Esophagus squamous epithelium (tissue), 5 donors: ENCODE measurements at places on chromosomes 16 and 17.

- no peak for DNase-seq
Measured at GRCh38 chr16:25097276-25097975, 14.1 kb upstream of the LCMT1 start.

GRCh38 chr16:78235876-78236275 is 136.4 kb downstream of the WWOX start:
- DNase-seq, result no peak

GRCh38 chr17:29089601-29090044 is 46.7 kb downstream of the PIPOX start:
- DNase-seq, result no peak

DNA sequence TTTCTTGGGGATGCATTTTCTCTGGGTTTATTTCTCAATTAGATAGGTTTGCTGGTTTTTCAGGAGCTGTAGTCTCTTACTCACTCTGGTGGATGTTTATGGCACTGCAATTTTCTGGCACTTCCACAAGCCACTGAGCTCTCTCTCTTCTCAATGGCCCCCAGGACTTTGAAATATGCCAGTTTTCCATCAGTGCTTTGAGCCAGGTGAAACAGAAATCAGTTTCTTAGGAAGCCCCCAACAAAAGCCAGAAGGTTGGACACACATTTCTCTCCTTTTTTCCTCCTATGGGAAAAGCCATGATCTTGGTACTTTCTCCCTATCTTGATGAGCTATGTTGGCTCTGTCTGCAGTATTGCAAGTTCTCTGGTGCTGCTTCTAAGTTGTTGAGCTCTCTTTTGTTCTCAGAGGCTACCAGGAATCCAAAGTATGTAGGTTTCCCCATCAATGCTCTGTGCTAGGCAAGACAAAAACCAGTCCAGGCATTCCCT is 90.7 kb upstream of the SMIM36 start:
- no peak for DNase-seq

- DNase-seq, result no peak
Measured at GRCh38 chr16:57191056-57191571, 5.0 kb downstream of the RSPRY1 start.
